ENCODE measurements at places on chromosomes 5 and 9.

GRCh38 chr5:56910210-56910965, 992 bp downstream of the SETD9 start:
- DNase-seq: no peak

DNA sequence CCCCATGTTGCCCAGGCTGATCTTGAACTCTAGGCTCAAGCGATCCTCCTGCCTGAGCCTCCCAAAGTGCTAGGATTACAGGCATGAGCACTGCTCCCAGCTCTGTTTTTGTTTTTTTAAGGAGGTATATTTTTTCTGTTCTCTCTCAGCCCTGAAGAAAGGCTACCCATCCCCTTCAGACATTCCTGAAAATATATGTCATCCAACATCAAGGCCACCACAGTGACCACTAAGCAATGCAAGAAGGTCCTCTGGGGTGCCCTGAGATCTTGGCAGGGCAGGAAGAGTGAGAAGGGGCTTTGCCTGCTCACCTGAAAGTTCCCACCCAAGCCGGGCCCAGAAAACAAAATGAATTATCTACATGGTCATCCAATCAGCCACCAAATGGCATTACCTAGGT, 47.8 kb upstream of the IL17B start:
- no peak for DNase-seq

DNA sequence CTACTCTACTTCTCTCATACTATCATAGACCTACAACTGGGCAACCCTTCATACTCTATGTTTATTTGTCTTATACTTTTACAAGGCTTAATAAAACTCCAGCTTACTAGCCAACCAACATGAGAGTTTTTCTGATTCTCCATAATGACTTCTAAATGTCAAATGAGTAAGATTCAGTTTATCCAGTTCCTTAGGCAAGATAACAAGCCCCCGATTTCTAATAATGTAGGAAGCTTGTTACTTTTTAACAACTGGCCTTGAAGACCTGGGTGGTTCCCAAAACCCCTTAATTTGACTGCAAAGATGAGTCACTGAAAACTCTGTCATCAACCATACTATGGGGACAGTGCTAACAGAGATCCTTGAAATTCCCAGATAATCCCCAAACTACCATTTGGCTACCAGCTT, 294.6 kb upstream of the ACTBL2 start:
- no peak for DNase-seq

- DNase-seq: no peak
Observed at GRCh38 chr9:83933790-83934189, 12.6 kb upstream of the KIF27 start.

DNA sequence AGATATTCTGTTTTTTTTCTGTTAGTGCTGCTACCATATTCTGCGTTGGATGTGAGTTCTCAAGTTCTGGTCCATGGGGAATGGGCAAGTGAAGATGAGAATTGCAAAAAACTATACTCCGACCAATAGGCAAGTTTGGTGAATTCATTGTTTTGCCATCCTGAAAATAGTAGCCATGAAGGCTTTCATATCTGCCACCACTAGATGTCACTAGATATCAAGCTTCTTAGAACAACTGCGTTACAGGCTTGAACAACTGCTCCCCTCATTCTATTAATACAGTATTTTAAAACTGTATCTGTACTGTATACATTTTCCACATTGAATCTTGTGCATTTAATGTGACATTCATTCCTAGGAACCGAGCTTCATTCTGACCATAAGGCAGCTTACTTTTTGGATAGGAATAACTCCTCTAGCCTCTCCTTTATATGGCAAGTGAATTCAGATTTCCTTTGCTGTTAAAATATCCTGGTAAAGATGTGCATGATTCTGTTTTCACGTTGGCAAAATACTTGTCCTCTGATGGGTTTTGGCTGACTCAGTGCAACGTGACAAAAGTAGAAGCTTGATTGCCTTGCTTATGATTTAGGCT, 163.6 kb downstream of the SREK1 start:
- no peak for DNase-seq

DNA sequence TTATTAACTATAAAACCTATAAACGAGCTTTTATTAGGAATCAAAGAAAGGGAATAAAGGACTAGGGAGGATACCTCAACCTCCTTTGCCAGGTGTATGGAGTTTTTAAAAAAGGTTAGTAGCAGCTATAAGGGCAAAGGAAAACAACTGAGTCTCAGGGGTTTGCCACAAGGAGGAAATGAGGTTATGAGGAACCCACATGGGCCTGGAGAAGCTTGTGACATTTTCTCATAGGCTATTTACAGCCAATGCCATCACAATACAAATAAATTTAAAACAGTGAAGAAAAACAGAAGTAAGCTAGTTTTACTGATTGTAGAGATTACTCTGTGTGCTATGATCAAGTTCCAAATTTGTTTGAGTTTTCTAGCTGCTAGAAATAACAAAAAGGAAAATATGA, 92.6 kb downstream of the CDKN2A start:
- no peak for DNase-seq

DNA sequence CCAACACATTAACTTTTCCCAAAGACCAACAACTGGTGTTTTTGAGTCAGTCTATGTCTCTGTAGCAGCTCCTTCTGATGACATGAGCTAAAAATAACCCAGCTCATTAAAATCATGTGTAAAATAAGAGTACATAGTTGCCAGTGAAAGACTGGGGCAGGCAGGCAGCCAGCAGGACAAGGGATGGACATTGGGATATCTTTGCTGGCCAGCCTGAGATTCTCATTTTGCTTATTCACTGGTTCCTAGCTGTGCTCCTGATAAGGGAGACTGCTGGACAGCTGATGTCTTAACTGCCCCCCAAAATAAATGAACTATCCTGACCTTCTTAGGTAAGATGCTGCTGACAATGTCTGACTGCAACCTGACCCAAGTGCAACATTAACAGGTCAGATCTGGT, 33.9 kb downstream of the EPB41L4B start:
- no peak for DNase-seq

GRCh38 chr9:133714606-133715294, 23.4 kb downstream of the SARDH start:
- no peak for DNase-seq

- DNase-seq: no peak
Observed at GRCh38 chr9:109717342-109717741, 62.7 kb upstream of the PALM2AKAP2 start.

DNA sequence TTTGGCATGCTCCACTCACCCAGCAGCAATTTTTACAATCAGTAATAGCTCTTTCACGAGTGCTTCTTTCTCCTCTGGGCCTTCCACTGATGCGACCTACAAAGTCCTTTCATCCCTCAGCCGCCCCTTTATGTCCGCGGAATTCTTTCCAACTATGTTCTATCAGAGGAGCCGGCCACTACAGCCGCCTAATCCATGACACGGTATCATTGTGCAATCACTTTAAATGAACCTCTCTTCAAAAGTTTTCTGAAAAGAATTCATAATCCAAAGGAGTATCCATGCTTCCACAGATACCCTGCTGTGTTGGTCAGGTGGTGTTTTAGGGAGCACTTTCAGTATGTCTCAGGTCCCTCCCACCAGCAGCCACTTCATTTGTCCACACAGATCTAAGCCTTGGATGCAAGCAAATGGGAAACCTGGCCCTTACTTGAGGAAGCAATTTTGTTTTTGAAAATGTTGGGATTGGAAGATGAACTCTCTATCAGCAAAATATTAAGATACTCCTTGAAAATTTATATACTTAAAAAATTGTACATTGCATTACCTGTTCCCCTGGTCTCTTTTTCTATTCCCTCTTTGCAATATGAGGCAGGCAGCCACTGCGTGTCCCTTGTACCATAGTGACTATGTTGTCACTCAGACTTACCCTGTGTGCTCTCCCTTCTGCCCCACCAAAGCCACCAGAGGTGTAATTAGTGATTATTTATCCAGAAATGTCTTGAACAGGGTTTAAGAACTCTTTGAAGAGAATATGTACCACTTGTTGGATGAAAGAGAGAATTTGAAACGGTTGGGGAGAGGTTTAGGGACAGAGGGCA, 12.9 kb upstream of the MEF2C start:
- no peak for DNase-seq

- DNase-seq: no peak
Observed at GRCh38 chr5:121719255-121719654, 132.4 kb upstream of the FTMT start.

GRCh38 chr5:137486707-137487106, 12.4 kb downstream of the SPOCK1 start:
- no peak for DNase-seq

DNA sequence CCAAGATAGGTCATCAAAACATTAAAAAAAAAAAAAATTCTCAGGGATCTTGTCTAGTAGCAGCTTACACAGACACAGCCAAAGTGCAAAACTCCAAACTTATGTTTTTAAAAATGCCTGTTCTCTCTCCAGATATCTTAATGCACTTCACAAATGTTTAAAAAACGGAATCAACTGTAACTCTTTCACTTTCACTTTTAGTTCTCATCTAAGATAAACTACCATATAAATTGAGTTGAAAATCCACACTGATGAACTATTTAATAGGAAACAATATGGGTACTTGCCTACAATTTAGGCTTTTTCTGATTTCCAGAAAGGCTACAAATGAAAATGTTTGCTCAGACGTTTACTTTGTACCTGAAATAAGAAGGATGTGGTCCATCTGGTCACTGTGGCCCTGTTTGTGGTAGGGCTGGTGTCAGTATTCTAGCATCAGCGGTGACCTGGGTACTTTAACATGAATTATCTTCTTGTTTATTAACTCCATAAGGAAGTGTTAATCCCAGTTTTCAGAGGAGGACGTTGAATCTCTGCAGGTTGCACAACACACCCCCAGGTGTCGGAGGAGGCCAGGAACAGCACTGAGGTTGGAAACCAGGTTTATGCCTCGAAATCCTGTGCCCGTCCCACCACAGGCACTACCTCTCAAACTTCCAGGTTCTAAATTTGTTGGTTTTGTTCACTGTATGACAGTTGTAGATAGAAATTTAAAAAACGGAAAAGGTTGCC, 13.3 kb upstream of the LPCAT1 start:
- DNase-seq: no peak

- DNase-seq: no peak
Observed at GRCh38 chr5:136123236-136123768, 9.3 kb upstream of the SMAD5 start.
